Sigmoid colon (tissue), 7 donors: ENCODE measurements at places on chromosomes 11 and 22. TPM values are rescaled to one million over a fixed set of nuclear protein-coding genes. Genes with fewer than 3 reads are reported as not detected.
A peak's percentile ranks its signal among the peaks of the same experiment; 100 is the strongest.

- H3K4me1 ChIP-seq: no peaks in the 10 kb centered on the region
- H3K36me3 ChIP-seq: no peaks in the 10 kb centered on the region
These were observed 371.2 kb downstream of the NELL1 start for GRCh38 chr11:21040630-21041029.

GRCh38 chr11:16317712-16318111 lies 38.6 kb downstream of the SOX6 start:
- H3K27ac ChIP-seq: no peak overlapping the region
- DNase-seq: no peak
- H3K4me3 ChIP-seq: no peak overlapping the region
- H3K36me3 ChIP-seq: no peaks in the 10 kb centered on the region

- no peak overlapping the region for H3K27ac ChIP-seq
- no peak overlapping the region for H3K4me3 ChIP-seq
- no peak for DNase-seq
- peaks cover 10% of the 10 kb centered on the region for H3K4me1 ChIP-seq
- no peaks in the 10 kb centered on the region for H3K27me3 ChIP-seq
- no peaks in the 10 kb centered on the region for H3K36me3 ChIP-seq
These were observed 63.5 kb downstream of the SIK2 start for GRCh38 chr11:111665777-111666176.

DNA sequence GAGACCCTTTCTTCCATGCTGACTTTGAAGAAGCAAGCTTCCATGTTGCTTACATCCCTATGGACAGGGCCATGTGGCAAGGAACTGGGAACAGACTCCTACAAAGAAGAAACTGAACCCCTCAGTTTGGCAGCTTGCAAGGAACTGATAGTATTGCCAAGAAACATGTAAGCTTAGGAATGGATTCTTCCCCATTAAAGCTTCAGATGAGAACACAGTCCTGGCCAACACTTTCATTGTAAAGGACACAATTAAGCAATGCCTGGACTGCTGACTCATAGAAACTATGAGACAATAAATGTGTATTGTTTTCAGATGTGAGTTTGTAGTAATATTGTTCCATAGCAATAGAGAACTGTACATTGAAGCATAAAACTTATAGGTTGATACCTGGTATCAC lies 82.4 kb downstream of the AASDHPPT start:
- H3K4me3 ChIP-seq: no peak overlapping the region
- H3K27ac ChIP-seq: no peak overlapping the region
- no peaks in the 10 kb centered on the region for H3K36me3 ChIP-seq
- no peak for DNase-seq
- H3K4me1 ChIP-seq: peaks cover 22% of the 10 kb centered on the region

GRCh38 chr11:14625586-14626205 lies 17.9 kb upstream of the PDE3B start:
- H3K4me3 ChIP-seq: no peak overlapping the region
- DNase-seq: no peak
- no peaks in the 10 kb centered on the region for H3K36me3 ChIP-seq
- H3K4me1 ChIP-seq: peaks cover 26% of the 10 kb centered on the region

DNA sequence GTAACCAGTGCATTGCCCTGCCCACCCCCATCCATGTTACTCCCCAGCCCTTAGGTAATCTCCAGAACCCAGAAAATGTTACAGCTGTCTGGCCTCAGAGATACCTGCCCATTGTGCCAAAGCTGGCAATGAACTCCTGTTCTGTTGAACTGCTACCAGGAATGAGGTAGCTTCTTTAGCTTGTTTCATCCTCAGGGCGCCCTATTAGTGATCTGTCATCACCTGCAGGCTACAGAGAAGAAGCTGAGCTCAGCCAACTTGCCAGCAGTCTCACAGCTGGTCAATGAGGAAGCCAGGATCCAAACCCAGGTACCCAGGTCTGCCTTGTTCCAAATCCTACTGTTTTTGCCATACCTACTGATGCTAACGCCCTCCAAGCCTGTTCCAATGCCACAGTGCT lies 88.7 kb downstream of the GALNT18 start:
- peaks cover 52% of the 10 kb centered on the region for H3K4me1 ChIP-seq
- H3K36me3 ChIP-seq: no peaks in the 10 kb centered on the region
- DNase-seq: no peak
- peak overlapping the region; percentile 51 for H3K27ac ChIP-seq
- H3K27me3 ChIP-seq: no peaks in the 10 kb centered on the region
- H3K4me3 ChIP-seq: no peak overlapping the region

The LYVE1 gene
- total RNA-seq: 41.5 TPM
